ENCODE measurements at places on chromosomes 6 and 20.

GRCh38 chr20:51100617-51101016 lies 77.7 kb upstream of the KCNG1 start:
- DNase-seq, result no peak

- DNase-seq, result peak; percentile 62
Observed at GRCh38 chr6:26003102-26003694, 40.6 kb downstream of the TRIM38 start.

DNA sequence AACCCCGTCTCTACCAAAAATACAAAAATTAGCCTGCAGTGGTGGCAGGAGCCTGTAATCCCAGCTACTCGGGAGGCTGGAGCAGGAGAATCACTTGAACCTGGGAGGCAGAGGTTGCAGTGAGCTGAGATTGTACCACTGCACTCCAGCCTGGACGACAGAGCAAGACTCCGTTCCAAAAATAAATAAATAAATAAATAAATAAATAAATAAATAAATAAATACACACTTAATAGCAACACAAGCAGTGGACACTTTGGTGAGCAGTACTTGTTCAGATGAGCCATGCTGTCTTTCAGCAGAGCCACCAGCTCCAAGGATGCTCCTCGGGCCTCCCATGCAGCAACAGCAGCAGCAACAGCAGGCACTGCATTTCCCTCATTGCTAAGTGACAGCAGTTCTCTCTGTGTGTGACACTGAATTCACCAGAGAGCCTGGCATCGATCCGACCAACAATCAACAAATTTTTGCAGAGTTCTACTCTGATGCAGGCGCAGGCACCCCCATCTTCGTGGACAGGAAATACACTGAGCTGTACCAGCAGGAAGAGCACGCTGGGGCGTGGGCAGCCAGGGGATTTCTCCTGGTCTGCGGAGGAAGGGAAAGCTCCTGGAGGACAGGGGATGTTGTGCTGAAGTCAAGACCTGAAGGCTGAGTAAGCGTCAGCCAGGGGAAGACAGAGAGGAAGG lies 54.0 kb upstream of the SNX9 start:
- DNase-seq, result no peak

GRCh38 chr6:126302191-126302590 lies 37.7 kb upstream of the CENPW start:
- no peak for DNase-seq

DNA sequence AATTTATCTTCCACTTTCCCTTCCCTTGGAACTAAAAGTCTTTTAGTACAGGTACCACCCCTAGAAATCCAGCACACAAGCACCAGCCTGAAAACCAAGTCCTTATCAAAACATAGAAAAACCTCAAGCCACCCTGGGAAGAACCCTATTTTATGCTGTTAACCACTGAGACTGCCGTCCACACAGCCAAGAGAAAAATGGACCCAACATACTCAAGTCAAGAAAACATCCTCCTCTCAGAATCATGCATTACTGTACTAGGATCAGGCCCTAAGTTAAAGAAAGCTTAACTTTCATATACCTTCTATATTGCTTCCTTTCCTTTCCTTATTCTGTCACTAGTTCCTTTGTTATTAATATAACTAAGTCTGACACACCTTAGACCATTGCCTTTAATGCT lies 16.9 kb upstream of the GOPC start:
- no peak for DNase-seq

DNA sequence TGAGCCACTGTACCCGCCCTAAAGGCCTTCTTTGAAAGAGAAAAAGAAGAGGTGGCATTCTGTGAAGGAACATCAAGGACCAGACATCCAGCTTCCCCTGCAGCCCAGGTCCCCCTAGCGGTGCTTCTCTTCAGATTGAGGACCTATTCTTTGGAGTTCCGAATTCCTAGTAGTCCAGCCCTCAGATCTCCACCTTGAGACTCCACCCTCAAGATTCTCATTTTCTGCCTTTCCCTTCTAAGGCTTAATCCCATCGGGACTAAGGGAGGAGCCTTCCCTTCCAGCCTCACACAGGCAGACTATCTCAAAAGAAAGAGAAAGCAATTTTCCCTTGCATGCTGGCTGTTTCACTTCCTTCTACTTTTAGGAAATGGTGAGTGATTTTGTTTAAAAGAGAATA lies 32.5 kb downstream of the MUC22 start:
- peak; percentile 33 for DNase-seq

DNA sequence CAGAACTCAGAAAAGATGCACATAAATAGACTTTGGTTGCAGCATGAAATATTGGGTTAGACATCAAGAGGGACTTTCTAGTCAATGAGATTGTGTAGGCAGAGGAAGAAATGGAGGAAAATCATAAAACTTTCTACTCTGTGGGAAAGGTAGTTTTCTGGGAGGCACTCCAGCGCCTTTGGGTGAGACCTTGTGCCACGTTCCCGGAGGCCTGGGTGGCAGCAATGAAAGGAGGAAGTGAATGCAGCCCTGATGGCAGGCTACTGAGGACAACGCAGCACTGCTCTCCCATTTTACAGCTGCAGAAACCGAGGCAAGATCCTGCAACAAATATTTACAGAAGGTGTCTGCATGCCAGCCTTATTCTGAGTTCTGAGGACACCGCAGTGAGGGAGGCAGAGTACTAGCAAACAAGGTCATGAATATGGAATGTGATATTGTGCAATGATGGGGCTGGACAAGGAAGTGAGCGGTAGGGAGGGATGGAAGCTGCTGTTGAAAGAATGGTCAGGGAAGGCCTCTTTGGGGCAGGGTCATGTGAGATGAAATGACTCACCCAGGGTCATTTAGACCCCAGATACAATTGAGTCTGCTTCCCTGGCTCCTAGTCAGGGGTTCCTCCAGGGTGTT lies 159.1 kb downstream of the TFAP2C start:
- DNase-seq, result no peak

GRCh38 chr20:50085146-50085480 lies 27.8 kb downstream of the UBE2V1 start:
- DNase-seq, result peak; percentile 51

GRCh38 chr20:58596244-58596643 lies 54.8 kb upstream of the STX16 start:
- no peak for DNase-seq

DNA sequence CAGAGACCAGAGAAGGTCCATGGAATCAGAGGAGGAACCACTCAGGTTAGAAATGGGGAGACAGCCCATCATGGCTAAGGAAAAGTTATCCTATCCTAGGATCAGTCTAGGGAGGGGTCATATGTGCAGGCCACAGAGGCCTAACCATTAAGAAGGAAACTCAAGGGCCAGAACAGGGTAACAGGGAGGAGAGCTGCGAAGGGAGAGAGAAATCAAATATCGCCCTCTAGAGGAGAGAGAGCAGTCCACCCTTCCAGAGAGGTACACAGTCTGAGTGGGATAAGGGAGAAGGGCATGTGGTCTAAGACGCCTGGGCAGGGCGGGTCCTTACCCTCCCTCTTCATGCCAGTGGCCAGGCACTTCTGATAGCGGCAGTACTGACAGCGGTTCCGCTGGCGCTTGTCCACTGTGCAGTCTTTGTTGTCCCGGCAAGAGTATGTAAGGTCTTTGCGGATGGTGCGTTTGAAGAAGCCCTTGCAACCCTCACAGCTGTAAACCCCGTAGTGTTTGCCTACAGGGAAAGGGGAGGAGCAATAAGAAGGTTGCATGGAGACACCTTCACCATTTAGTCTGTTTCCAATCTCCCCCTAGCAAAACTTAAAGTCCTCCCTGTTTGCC lies 2.9 kb downstream of the RXRB start:
- DNase-seq, result no peak

- peak; percentile 15 for DNase-seq
Observed at GRCh38 chr20:33656010-33656782, 5.9 kb upstream of the C20orf144 start.

- DNase-seq, result no peak
Observed at GRCh38 chr20:37742131-37742530, 48.3 kb downstream of the CTNNBL1 start.

GRCh38 chr20:34541917-34542316 lies 16.6 kb upstream of the MAP1LC3A start:
- DNase-seq, result no peak

DNA sequence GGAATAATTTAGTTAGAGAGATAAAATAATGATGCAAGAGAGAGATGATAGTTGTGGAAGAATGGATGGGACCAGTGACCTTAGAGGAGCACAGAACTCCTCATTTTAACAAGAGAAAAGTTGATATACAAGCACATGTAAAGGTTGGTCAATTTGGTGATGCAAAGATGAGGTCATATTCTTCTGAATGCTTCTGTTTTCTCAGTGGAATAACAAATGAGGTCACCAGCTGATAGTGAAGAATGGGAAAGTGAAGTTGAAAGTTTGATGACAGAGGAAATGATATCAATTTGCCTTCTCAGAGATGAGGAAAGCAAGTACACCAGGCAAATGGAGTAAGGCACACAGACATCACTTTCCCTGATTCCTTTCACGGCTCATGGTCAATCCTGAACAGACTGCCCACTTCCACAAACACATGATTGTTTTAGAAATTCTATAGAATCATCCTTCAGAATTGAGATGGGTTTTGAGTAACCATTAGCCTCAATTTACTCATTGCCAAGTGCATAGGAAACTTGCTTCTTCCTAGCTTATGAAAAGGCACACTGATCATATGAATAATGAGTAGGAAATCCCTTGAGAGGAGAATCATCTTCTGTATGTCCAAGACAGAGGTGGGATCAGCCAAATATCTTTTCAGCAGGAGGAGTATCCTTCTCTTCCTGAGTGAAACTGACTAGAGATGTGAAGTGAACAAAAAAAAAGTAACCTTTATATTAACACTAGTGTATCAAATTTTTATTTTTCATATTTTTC lies 82.4 kb upstream of the TCF21 start:
- no peak for DNase-seq

- DNase-seq, result peak; percentile 73
Observed at GRCh38 chr6:710601-711571, 17.9 kb upstream of the EXOC2 start.

DNA sequence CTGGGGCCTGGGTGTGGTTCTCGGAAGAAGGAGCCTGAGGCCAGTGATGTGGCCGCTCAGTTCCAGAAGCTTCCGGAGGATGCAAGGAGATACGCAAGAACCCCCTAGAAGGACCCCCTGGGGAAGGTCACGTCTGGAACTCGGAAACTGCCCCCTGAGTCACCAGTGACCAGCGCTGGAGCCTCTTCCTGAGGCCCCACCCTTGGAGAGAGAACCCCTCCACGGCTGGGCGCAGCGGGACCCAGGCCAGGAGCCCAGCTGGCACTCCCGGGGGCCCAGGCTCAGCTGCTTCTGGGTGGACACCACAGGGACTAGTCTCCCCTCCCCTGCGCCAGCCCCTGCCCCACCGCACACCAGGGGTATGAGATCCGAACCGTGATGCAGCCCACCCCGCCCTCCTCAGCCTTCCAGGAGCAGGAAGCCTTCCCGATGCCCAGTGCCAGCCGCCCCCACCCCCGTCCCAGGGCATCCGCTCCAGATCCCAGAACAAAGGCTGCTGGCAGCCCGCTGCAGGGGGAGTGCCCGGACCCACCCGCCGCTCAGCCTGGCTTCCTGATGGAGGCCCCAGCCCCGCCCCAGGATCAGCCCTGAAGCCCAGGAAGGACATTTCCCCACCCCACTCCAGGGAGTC lies 7.5 kb downstream of the LAMA5 start:
- no peak for DNase-seq

DNA sequence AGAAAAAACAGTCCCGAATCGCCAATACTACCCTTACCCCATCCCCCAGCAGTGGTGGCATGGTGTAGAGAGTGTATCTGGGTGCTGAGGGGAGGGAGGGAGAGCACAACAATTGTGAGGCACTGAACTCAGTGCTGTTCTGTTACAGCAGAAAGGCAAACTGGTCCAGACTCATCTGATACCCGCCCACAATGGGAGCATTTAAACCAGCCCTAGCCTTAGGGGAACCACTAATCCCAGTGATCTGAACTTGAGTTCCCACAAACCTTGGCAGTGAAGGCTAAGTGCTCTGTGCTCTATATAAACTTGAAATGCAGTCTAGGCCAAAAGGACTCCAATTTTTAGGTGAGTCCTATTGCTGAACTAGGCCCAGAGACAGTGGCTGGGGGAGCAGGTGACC lies 666.4 kb upstream of the PTCHD4 start:
- no peak for DNase-seq

GRCh38 chr6:36970892-36971842 lies 14.8 kb downstream of the MTCH1 start:
- no peak for DNase-seq

GRCh38 chr6:5125152-5126006 lies 40.2 kb downstream of the PPP1R3G start:
- DNase-seq, result no peak

GRCh38 chr20:8372824-8373380 lies 240.8 kb downstream of the PLCB1 start:
- DNase-seq, result no peak

- no peak for DNase-seq
Observed at GRCh38 chr6:104689551-104690205, 170.0 kb downstream of the HACE1 start.

DNA sequence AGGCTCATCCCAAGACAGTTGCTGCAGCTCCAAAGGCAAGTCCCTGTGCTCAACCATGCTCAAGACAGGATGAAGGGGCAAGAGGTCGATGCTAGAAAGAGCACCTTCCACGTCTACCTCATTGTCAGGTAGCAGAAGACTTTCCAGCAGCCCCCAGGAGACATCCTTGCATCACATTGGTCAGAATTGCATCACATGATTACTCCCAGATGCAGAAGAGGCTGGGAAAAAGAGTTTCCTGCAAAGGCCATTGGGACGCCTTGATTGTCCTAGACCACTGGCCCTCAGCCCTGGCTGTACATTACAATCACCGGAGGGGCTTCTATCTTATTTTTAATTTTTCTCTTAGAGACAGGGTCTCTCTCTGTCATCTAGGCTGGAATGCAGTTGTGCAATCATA lies 17.3 kb upstream of the ZNF334 start:
- DNase-seq, result no peak

- no peak for DNase-seq
Observed at GRCh38 chr6:31540640-31541039, 1.2 kb downstream of the DDX39B start.

DNA sequence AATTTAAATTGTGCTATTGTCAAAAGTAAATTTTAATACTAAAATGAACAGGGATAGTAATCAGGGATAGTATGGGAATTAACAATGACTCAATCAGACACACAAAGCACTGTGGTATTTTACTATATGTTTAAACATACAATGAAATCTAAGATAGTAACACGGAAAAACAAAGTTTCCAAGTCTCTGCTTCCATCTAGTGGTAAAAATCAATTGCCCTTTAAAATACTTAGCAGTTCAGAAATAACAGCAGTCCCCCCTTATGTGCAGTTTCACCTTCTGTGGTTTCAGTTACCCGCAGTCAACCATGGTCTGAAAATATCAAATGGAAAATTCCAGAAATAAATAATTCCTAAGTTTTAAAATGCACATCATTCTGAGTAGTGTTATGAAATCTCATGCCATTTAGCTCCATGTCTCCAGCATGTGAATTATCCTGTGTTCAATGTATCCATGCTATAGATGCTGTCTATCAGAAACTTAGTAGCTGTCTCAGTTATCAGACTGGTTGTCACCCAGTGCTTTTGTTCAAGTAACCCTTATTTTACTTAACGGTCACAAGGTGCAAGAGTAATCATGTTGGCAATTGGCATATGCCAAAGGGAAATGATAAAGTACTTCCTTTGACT lies 58.5 kb downstream of the AHI1 start:
- no peak for DNase-seq

All from activated T-cell treated with anti-CD3 and anti-CD28 coated beads, Interleukin-2, amount 50 U/mL, for 48 hours (primary cell).